ENCODE measurements at places on chromosomes 7 and 10.

GRCh38 chr10:27512548-27512947 lies 8.4 kb downstream of the RAB18 start:
- no peak for DNase-seq

- DNase-seq = no peak
Observed at GRCh38 chr10:63717027-63717715, 196.0 kb downstream of the REEP3 start.

DNA sequence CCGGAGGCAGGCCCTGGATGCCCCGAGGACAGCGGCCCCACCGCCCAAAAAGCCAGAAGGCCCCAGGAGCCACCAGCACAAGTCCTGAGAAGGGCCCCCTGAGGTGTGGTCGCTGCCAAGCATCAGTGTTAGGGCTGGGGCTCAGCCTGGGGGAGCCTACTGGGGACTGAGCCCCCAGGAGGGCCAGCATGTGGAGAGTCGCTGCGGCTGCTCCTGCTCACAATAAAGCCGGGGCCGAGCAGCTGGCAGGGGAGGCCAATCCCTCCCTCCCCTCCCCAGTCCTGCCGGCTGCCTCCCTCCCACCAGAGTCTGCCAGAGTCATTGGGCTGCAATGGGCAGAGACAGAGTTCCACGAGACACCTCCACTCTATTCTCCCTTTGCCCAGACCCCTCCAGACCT lies 3.1 kb upstream of the ASIC3 start:
- DNase-seq = no peak

GRCh38 chr10:69087590-69088470 lies at the start of gene SRGN:
Gene SRGN (plus strand): TSS chr10:69088103. CDS start chr10:69088158, 55 bp downstream.
- DNase-seq = peak; percentile 98

DNA sequence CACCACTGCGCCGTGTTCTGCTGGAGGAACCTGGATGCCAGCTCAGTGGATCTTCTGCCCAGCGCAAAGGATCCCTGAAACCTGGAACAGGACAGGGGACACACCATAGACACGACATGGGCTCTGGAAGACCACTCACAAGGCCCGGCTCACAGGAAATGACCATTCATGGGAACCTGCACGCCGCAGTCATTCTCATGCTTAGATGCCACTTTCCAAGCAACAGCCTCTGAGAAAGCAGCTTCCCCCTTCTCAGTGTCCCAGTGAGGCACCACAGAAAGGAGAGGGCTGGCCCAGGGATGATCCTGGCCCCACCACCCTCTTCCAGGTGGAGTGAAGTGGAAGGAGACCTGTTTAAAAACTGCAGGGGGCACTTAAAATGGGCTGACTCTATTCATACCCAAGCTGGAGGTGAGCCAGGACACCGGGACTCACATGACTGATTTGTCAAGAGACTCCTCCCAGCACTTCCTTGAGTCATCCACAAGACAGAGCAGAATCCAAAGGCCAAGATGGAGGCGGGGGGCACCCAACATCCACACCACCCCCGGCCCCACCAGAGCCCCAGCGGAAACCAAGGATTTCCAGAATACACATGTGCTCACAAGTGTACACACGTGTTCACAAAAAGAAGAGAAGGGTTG lies 11.2 kb downstream of the CTBP2 start:
- peak; percentile 4 for DNase-seq

All from MV-4-11 (cell line).